Activated CD4-positive, alpha-beta T cell treated with anti-CD3 and anti-CD28 coated beads, Interleukin-2, amount 50 U/mL, for 24 hours (primary cell): ENCODE measurements at places on chromosomes 11 and 22.
A peak's percentile ranks its signal among the peaks of the same experiment; 100 is the strongest.

GRCh38 chr11:12321217-12321937, 56.0 kb upstream of the PARVA start:
- DNase-seq = no peak

- DNase-seq = no peak
Observed at GRCh38 chr11:26676641-26677040, 45.2 kb downstream of the SLC5A12 start.

DNA sequence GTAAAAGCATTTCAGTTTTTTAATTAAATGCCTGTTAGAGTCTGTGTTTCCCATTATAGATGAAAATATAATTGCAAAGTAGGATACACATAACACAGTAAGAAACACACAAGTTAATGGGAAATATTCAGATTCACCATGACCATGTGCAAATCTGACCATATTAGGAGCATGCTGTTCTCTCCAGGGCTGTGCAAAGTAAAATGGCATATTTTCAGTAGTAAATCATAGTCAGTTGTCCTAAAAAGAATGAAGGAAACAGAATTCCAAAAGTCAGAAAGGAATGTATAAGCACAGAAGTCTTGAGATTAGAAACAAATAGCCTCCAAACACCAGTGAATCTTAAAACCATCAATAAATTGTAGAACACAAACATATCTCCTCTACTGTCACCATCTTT, 44.4 kb downstream of the CNTN5 start:
- no peak for DNase-seq

DNA sequence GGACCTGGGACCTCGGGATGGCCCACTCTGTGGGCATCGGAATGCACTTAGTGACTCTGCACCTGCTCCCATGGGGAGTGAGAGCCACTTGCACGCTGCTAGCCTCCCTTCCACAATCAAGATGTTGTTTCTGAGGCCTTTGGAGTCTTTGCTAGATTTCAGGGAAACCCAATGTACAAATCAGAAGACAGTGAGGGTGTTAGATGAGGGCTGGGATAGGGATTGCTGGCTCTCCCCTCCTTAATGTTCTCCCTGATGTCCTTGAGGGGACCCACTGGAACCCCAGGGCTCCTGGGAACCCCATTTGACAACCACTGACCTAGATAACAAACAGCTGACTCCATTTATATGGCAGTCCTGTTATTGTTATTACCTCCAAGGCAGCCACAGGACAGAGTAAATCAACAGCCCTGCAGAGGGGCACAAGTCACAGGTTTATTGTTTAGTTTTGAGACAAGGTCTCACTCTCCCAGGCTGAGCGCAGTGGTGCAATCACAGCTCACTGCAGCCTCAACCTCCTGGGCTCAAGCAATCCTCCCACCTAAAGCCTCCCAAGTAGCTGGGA, 31.3 kb upstream of the COMT start:
- DNase-seq = no peak

- DNase-seq = peak; percentile 33
Observed at GRCh38 chr11:45105233-45105983, 41.0 kb upstream of the PRDM11 start.

- DNase-seq = no peak
Observed at GRCh38 chr22:33975841-33976240, 55.6 kb upstream of the LARGE1 start.
